ENCODE measurements at places on chromosomes 2 and 18.

GRCh38 chr2:171393487-171393886, 40.3 kb downstream of the METTL8 start:
- DNase-seq, result no peak

DNA sequence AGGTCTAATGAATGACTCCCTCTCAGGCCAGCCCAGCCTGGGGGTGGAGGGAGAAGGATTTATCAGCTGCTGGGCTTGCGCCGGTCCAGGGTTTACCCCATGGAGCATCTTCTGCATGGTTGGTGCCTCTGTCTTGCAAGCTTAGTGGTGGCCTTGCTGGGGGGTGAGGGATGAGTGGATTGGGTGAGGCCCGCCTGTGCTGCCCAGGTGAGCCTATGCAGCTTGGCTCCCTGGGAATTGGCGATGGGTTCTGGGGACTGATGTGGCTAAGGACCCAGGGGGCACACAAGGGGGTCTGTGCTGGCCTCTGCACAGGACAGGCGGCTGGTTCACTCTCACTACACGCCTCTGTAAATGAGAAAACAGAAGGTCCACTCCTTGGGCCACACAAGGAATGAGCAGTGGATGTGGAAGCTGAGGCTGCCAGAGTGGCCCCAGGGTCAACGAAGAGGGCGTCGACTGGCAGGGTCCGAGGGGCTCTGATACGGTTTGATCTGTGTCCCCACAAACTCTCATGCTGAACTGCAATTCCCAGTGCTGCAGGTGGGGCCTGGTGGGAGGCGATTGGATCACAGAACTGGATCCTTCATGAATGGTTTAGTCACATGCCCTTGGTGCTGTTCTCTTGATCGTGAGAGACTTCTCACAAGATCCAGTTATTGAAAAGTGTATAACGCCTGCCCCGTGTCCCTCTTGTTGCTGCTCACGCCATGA, 151.6 kb upstream of the HDAC4 start:
- no peak for DNase-seq

- DNase-seq, result peak; percentile 72
Measured at GRCh38 chr2:220847589-220847988, 724.5 kb downstream of the EPHA4 start.

GRCh38 chr2:11663427-11663826, 6.6 kb downstream of the NTSR2 start:
- no peak for DNase-seq

- no peak for DNase-seq
Measured at GRCh38 chr2:85872536-85873161, 16.1 kb downstream of the ST3GAL5 start.
